ENCODE measurements at places on chromosomes 1 and 21.

GRCh38 chr1:243667133-243667532 is 182.9 kb downstream of the AKT3 start:
- no peak for DNase-seq

GRCh38 chr21:41927727-41928409 is 25.9 kb downstream of the C2CD2 start:
- DNase-seq, result no peak

DNA sequence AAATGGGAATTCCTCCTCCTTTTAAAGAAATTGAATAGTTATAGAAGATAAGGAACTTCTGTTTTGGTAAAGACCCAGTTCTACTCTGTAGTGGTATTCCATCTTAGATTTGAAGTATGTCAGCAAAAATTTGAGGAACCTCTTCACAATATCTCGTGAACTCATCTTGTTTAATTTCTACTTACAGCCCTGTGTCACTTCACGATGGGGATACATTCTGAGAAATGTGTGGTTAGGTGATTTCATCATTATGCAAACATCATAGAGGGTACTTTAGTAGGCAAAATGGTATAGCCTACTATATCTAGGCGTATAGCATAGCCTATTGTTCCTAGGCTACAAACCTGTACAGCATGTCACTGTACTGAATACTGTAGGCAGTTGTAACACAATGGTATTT is 36.0 kb downstream of the ALG6 start:
- no peak for DNase-seq

DNA sequence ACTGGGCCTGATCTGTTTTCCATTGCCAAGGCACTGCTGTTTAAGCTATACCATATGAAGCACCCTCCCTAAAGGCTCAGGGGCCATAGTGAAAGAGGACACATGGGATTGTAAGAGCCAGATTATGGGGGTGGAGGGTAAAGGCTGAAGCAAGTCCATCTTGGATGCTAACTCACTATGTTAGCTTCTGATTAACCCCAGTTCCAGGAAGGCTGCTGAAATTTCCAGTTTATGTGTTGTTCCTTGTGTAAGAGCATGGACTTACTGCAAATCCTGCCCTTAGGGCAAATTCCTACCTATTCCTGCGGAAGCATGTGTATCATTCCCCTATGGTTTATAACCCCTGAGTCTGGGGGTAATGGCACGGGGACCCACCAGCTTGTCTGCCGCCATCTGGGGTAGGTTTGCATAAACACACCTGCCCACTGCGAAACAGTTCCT is 91.8 kb upstream of the SERBP1 start:
- DNase-seq, result no peak

- DNase-seq, result no peak
Observed at GRCh38 chr21:44065428-44065827, 41.8 kb upstream of the PWP2 start.
